Activated naive CD4-positive, alpha-beta T cell (primary cell): ENCODE measurements at places on chromosomes 11 and 22.

- DNase-seq, result no peak
These were observed 1.2 kb downstream of the ROM1 start for GRCh38 chr11:62614275-62614674.

DNA sequence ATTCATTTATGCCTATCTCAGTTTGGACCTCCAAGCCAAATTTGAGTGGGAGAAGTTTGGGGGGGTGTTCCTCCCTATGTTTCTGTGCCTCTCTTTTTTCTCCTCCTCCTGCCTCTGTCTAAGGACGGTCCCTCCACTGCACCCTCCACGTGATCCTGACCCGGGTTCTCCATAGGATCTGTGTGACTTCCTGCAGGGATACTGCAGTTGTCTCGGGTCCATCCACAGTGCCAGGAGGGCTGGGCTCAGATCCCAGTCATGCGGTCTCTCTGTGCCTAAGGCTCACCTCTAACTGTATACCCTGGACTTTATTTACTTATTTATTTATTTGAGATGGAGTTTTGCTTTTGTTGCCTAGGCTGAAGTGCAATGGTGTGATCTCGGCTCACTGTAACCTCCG is 1354.5 kb downstream of the BRD1 start:
- DNase-seq, result no peak

DNA sequence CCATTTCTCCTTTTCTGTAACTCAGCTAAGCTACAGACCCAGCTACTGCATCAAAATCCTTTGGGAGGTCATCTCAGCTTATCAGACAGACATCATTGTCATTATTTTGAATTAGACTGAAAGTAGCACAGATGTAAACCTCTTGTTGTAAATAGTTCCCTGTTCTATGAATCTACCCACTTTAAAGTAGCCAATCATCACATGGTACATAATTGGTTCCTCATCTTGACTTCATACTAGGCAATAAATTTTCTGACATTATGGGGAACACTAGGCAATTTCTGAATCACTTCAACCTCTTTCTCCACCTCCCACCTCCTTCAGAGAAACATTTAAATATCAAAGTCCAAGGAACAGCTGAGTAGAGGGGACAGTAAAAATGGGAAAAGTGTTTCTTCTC is 47.9 kb downstream of the MPPED2 start:
- no peak for DNase-seq

DNA sequence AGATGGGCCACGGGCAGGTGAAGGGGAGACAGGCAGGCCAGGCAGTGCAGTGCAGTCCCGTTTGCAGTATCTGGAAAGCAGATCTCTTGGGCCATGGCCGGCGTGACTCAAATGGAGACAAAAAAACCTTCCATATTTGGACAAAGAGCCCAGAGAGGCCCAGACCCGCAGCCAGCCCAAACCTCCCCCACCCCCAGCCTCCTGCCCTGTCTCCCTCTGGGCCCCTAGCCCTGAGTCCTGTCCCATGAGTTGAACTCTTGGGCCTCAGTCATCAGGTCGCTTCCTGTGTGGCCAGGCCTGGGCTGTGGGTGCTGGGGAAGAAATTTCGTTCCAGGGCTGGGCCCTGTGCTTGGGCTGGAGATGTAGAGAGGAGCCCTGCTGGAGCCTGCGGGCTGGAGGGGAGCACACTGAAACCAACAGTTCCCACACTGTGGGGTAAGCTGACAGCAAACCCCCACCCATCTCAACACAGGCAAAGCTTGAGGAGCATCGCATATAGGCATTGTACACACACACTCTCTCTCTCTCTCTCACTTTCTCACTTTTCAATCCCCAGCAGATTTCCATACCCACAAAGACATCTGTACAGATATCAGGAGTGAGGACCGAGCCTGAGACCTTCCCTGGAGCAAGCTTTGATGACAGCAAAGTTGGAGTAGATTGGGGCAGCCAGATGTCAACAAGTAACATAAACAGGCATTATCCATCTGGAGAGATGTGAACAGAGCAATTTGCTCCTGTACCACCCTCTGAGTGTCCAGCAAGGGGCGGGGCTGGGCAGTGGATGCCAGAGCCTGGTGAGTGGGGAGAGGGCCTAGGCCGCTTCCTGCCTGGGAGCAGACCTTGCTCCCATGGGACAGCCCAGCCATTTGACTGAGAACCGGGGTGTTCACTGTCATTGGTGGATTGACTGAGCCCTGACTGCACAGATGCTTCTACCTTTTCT is 17.2 kb downstream of the ARHGEF17 start:
- DNase-seq, result no peak

DNA sequence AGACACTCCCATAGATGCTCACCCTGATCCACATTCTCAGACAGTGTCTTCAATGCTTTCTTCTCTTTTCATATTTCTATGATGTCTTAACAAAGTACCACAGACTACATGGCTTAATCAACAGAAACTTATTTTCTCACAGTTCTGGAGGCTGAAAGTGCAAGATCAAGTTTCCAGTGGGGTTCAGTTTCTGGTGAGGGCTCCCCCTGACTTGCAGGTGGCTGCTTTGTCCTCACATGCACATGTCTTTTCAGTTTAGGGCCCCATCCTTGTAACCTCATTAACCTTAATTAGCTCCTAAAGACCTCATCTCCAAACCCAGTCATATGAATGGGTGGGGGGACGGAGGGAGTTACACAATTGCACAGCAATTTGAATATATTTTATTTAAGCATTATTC is 335.8 kb downstream of the AASDHPPT start:
- DNase-seq, result no peak

- DNase-seq, result no peak
These were observed 55.4 kb downstream of the CDON start for GRCh38 chr11:126007238-126007637.

- no peak for DNase-seq
These were observed 20.2 kb upstream of the VSTM5 start for GRCh38 chr11:93870616-93871015.

DNA sequence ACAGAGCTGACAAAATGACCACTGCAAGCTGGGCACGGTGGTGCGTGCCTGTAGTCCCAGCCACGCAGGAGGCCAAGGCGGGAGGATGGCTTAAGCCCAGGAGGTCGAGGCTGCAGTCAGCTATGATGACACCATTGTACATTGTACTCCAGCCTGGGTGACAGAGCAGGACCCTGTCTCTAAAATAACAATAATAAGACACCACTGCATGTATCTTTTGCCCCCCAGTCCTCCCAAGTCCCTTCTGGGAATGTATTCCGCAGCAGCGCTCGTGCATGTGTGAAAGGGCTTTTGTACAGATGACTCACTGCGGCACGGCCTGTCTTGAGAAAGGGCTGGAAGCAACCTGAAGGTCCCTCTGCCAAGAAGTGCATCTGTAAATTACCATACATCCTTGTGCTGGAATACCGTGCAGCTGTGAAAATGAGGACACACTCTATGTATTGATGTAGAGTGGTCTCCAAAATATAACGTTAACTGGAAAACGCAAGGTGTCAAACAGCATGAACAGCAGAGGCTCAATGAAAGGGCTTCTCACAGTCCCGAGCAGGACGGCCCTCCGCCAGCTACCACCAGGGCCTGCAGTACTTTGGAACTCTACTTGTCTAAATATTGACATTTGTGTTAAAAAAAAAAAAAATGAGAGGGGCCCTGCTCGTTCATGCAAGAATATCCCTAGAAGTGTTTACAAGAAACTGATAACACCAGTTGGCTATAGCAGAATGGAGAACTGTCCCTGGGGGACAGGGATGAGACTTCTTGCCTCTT is 9.0 kb upstream of the CDC42EP2 start:
- DNase-seq, result no peak

GRCh38 chr11:68040957-68041591 is 2.2 kb downstream of the TCIRG1 start:
- DNase-seq, result no peak

DNA sequence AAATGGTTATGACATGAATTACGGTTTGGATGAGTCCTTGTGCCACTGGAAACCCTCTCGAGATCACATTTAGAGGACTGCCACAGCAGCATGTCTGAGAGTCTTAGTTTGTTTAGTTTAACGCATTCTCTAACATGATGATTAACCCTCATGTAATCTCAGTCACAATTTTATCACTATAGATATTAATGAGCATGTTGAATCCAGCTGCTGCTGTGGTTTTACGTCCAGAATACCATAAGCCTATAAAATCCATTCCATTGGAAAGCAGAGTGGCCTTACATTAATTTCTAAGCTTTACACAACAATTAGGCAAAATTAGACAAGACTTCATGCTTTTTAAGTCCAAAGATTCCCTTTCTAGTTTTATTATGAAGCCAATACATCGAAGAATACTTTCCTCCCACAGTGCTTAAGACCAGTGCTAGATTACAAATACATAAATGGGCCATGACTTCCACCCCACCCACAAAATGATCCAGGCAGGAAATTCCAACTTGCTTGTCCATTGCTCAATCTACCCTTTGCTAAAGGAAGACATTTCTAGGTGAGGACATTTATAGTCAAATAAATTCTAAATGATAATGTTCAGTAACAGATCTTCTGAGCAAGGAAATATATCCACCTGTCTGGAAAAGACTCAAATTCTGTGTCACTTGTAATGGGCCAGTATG is 3.5 kb upstream of the ELMOD1 start:
- DNase-seq, result no peak

GRCh38 chr11:84564180-84564866 is 1062.8 kb downstream of the DLG2 start:
- no peak for DNase-seq

DNA sequence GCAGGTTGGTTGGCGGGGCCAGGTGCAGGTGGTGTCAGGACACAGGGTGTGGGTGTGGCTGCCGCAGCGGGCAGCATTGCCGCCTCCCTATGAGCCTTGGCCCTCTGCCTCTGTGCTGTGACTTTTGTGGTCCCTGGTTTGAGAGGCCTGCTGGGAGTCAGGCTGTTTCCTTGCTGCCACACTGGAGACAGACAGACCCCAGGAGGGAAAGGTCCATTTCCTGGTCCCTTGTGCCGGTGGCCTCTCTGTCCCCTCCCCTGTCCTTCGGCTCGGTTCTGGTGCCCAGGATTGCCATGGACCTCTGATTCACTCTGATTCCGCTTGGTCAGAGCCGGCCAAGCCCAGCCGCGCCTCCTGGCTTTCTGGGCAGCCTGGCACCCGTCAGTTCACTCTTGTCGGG is 196.9 kb downstream of the TBC1D22A start:
- no peak for DNase-seq

- no peak for DNase-seq
These were observed 200.1 kb upstream of the POU2AF2 start for GRCh38 chr11:111045407-111045803.

GRCh38 chr22:48218889-48219420 is 1456.5 kb downstream of the TBC1D22A start:
- no peak for DNase-seq

DNA sequence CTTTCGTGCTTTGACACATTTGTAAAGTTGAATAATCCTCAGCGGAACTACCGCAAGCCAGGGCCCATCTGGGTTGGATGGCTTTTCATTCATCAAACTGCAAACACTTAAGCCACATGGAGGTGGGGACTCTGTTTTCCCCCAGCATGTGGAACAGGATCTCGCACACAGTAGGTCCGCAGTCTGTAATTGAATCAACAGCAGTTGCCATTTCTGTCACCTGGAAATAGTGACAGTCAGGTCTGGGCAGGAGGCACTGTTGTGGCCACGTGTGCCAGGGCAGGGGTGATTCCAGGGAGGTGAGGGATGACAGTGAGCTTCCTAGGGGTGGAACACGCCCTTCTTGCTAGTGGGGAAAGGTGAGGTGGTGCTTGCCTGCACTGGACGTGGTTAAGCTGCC is 50.7 kb upstream of the ANO1 start:
- no peak for DNase-seq

GRCh38 chr11:2989551-2989950 is 2.6 kb downstream of the NAP1L4 start:
- DNase-seq, result no peak

- DNase-seq, result no peak
These were observed 11.5 kb upstream of the DKK3 start for GRCh38 chr11:12019866-12020416.

DNA sequence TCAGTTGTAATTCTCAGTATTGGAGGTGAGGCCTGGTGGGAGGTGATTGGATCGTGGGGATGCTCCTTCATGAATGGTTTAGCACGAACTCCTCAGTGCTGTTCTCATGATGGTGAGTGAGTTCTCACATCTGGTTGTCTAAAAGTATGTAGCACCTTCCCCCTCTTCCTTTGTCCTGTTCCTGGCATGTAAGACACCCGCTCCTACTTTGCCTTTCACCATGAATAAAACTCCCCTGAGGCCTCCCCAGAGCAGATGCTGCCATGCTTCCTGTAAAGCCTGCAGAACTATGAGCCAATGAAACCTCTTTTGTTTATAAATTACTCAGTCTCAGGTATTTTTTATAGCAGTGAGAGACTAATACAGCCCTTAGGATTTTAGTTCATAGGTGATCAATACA is 191.5 kb downstream of the MAML2 start:
- no peak for DNase-seq

- no peak for DNase-seq
These were observed 72.2 kb downstream of the PDHX start for GRCh38 chr11:34988294-34989255.

DNA sequence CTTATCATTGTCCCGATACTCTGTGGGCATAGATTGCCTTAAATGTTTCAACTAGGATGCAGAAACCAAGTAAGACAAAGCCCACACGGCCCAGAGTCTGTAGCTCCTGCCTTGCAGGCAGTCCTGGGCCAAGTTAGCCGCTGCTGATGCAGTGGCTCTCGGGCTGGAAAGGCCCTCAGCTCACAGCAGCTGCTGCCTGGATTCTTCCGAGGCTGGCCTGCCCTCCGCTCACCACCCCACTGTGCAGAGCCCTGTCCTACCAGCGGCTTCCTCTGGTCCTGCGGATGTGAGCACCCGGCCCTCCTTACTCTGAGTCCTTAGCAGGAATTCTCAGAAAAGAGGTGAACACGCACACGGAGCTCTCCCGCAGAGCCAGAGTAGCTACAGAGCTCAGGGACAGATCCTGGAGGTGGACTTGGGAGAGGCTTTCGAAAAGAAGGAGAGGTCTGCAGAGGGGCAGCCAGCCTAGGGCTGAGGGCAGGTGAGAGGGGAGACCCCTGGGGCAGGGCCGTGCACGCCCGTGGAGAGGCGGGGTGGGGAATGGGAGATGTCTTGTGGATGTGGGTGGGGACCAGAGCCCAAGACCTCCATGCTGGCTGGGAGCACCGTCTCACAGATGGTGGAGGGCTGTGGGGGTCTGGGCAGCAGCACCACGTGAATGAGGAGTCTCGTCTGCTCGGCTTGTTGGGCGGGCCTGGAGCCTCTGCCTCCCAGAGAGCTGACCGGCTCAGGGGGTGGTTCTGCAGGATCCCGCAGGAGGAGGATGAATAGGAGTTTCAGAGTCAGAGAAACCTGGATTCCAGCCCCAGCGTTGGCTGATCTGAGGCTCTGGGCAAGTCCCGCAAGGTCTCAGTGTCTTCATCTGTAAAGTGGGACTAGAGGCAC is 117.4 kb upstream of the B3GAT1 start:
- no peak for DNase-seq

- DNase-seq, result no peak
These were observed 103.1 kb downstream of the NAT10 start for GRCh38 chr11:34208266-34209135.
